ENCODE measurements at places on chromosomes 7 and 10.

GRCh38 chr7:96126382-96126781 lies 195.5 kb downstream of the SLC25A13 start:
- no peak for DNase-seq

- no peak for DNase-seq
Measured at GRCh38 chr7:4234498-4234855, 447.6 kb upstream of the FOXK1 start.

GRCh38 chr7:28666154-28666553 lies 253.8 kb downstream of the CREB5 start:
- DNase-seq, result no peak

DNA sequence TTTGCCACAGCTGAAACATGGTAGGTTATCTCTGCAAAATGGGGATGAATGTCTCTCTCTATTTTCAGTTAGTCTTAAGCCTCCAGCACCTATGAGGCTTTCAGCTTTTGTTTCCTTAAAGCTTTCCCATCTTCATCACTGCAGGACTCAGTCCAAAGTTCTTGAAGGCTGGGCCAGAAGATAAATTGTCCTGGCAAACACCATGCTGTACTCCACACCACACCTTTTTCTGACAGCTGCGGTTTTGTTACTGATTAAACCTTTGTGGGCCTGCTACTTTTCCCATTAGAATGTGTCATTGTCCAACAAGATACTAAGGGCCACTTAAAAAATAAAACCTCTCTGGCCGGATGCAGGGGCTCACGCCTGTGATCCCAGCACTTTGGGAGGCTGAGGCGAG lies 87.2 kb upstream of the A1CF start:
- no peak for DNase-seq
